Retina (tissue), 1 donor: ENCODE measurements at places on chromosomes 6 and 20.

DNA sequence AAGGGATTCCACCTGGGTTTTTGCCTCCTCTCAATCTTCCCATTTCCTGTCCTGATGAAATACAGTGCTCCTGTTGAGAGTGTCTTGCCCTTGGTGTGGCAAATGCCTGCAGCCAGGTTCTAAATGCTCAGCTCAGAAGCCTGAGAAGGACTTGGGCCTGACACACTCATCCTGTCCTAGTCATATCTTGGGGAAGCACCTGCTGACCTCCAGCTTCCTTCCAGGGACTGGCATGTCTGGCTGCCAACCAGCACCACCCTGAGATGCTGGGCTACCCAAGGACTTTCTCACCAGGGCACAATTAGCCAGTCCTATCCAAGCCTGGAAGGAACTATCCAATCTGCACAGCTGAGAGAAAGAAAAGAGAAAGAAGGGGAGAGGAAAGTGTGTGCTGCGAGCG lies 43.4 kb downstream of the LRFN2 start:
- no peak for DNase-seq

DNA sequence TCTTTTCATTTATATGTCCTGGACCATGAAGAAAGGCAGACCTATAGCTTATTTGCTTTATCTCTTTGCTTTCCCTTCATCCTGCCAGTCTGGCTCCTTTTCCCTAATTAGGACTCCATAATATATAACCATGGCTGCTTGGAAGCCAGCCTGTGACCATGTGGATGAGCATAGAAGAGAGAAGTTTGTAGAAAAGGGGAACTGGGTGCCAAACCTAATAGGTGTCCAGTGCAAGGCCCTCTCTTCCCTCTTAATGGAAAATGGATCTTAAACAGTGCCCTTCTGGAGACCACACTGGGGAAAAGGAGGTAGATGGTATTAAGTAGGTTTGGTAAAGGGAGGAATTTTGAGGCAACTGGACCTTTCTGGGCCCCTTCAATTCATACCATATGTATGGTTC lies 16.7 kb upstream of the OSTM1 start:
- DNase-seq: no peak

DNA sequence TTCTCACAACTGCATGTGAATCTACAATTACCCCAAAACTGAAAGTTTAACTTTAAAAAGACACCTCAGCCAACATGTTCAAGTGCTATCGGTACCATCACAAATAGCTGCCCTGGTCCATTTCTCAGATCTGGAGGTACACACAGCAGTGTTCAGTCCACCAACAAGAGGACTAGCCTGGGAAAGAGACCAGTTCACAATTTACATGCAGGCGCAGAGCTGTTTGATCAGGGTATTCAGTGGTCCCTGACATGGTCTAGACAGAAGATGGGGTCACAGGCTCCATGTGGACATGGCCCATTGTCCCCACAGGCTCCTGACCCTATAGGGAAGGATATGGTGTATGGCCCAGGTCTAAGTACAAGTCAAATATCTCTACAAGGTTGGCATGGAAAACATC lies 15.6 kb upstream of the TGM6 start:
- no peak for DNase-seq

GRCh38 chr20:64119301-64119680 lies 11.9 kb upstream of the NPBWR2 start:
- no peak for DNase-seq

DNA sequence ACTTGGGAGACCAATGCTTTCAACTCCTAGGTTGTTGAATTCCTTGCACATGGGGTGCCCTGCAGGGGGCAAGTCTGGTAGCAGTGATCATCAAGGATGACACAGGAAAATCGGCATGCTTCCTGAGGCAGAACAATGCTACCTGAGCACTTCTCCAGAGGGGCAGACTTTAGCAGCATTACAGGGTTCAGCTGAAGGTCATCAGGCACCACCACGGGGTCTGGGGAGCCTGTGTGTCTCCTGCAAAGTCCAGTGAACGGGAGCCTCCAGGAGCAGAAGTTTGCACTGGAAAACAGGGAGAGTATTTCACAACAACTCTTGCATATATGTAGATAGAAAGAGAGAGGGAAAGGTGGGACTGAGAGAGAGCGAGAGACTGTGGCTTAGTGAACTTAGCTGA lies 10.2 kb downstream of the VSX1 start:
- DNase-seq: no peak

- no peak for DNase-seq
Observed at GRCh38 chr6:137910424-137910834, 43.4 kb downstream of the TNFAIP3 start.

DNA sequence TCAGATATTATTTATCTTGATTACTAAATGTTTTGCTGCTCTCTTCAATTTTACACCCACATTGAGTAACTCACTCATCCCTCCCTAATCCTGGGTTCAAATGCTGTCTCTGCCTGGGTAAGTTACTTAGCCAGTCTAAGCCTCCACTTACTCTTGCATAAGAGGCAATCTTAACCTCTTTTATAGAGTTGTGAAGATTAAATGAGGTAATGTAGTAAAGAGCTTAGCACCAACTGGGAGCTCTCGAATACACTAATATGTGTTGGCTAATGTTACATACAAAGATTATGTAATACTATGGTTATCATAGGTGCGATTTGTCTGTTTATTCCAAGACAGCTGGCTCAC lies 134.4 kb upstream of the STMND1 start:
- no peak for DNase-seq

- DNase-seq: no peak
Observed at GRCh38 chr6:64590965-64591675, 955.5 kb downstream of the PHF3 start.

DNA sequence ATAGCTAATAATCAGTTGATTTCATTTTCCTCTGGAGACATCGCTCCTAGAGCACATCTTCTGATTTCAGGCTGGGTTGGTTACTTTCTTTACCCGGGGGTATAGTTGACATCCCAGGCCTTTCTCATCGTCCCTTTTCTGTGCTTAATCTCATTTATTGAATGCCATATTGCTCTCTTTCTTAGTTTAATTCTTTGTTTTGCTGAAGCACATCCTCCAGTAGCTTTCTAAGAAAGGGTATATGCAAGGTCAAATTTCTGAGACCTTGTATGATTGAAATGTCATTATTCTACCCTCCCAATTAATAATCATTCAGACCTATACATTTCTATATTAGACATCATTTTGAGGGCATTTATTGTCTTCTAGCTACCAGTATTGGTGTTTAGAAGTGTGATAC lies 2.6 kb upstream of the C20orf141 start:
- DNase-seq: no peak

GRCh38 chr6:2061880-2062279 lies 183.5 kb downstream of the GMDS start:
- DNase-seq: no peak

DNA sequence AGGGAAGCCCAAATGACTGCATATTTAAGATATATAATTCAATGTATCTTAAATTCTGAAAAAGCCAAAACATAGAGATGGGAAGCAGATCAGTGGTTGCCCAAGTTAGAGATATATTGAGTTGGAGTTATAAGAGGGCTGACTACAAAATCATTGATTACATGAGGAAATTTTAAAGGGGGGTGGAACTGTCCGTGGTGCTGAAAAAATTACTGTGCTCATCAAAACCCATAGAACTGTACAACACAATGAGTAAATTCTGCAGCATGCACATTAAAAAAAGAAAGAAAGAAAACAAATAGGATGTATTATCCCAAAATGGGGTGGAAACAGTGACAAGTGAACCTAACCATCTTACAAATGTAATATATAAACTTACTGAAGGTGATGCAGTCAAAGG lies 100.9 kb downstream of the FUT9 start:
- DNase-seq: peak; percentile 9

DNA sequence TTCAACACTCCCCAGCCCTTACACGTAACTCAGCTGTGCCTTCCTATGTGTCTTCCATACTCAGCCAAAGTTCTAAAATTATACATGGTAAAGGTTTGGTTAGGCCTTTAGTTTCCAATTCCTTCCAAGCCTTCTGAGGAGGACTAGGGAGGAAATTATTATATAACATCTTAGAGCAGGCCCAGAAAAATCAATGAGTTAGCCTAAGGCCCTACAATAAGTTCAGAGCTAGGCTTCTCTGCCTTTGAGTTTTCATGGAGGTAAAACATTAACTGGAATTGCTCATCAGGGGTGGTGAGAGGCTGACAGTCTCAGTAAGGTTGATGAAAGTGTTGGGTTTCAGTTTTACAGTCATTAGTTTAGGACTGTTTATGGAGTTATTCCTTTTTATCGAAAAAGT lies 286.0 kb downstream of the ADGB start:
- no peak for DNase-seq

DNA sequence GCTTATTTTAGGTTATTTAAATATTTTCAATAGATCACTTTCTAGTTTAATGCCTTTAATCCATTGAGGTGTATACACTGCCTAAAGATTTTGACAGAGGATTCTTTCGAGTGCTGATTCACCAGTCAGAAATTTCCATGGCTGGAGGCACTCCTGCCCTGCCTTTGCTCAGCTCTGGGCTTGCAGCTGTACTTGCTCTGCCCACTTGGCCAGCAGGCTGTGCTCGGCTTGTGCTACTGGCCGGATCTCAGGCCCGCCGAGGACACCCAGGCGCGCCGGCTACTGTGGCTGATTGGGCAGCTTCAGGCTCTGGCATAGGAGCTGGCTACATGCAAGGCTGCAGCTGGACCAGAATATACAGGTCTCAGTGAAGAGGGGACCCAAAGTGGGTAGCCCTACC lies 675.1 kb upstream of the MMS22L start:
- DNase-seq: no peak

DNA sequence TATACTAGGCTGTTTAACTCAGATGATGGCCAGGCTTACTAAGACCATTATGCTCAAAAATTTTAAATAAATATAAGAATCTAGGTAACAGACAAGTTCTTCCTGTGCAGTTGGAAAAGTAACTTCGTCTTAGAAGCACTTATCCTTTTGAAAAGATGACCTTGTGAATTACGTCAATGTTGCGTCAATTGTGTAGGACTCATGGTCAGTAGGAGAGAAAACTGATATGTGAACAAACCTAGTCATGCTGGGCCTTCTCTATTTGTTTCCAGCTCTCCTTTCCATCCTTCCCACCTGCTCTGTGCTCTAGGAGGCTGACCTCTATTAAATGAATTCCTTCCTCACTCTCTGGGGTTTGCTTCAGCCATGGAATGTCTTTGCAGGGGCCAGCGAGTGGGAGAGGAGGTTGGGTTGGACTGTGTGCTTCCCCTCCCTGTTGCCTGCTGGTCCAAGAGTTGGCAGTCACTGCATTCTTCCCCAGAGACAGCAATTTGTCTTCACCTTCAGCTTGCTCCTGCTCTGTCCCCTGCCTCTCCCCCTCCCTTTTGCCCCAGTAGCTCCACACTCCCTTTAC lies 128.0 kb upstream of the TNFAIP3 start:
- DNase-seq: no peak

- DNase-seq: no peak
Observed at GRCh38 chr6:139294090-139294489, 2.3 kb upstream of the TXLNB start.

DNA sequence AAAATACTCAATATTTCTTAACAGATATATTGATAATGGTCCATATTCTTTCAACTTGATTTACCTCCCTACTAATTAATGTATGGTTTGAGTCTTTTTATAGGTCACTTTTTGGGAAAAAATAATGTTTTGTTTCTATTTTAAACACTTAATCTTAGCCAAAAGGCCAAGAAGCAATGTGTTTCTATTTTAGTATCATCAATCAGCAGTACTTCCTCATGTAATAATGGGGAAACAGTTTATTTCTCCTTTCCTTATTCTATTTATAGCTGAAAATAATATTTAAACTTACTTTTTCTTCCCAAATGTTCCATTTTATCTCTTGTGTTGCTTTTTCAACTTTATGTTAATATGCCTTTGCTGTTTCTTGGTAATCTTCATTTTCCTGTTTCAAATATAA lies 295.1 kb downstream of the ALDH8A1 start:
- DNase-seq: no peak

GRCh38 chr6:137957471-137957870 lies 90.4 kb downstream of the TNFAIP3 start:
- no peak for DNase-seq

DNA sequence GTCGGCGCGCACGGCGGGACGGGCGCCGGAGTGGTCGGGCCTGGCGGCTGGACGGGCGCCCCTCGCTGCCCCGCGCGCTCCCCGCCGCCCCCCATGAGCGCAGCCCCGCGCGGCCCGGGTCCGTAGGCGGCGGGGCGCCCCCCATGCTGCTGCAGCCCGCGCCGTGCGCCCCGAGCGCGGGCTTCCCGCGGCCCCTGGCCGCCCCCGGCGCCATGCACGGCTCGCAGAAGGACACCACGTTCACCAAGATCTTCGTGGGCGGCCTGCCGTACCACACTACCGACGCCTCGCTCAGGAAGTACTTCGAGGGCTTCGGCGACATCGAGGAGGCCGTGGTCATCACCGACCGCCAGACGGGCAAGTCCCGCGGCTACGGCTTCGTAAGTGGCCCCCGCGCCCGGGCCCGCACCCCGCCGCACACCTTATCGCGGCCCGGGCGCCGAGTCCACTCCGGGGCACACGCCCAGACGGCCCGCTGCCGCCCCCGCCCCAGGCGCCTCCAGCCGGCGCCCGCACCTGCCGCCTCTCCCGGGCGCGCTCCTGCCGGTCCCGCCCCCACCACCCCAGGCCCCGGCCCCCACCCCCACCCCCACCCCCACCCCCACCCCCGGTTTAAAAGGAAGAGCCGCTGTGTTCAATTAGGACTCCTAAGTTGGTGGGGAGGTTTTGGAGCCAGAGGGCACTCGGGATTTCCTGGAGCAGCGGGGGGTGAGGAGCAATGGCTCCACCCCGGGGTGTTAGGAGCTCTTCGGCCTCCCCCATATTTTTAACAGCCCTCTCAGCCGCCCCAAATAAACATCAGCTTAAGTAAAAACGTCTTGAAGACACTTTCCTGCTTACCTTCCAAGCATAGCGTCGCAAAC lies 474 bp downstream of the RBM38 start:
- DNase-seq: peak; percentile 49

GRCh38 chr6:17585766-17586490 lies 14.2 kb upstream of the FAM8A1 start:
- DNase-seq: no peak

- DNase-seq: no peak
Observed at GRCh38 chr6:54428431-54428830, 120.2 kb downstream of the TINAG start.

DNA sequence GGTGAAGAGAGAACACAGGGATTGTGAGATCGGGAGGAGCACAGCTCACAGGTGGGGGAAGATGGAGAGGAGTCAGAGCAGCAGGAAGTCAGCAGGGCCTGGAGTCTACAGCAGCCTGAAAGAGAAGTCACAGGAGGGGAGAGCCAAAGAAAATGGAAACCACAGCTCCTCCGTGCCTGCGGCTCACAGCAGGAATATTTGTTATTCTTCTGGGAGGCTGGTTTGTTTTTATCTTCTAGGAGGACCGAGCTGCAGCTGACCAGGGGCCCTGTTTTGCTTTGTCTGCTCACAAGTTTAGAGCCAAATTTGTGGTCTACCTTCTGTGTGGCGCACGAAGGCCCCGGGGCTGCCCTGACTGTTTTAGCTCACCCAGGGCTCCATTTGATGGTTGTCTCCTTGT lies 81.8 kb downstream of the CLIC5 start:
- DNase-seq: no peak
